ENCODE measurements at places on chromosomes 11 and 22. TPM values are rescaled to one million over a fixed set of nuclear protein-coding genes. Genes with fewer than 3 reads are reported as not detected.

PDGFB gene
- 14.6 TPM for total RNA-seq

CASP5 gene
- not detected for total RNA-seq

MAPK8IP2 gene
- total RNA-seq, result 0.89 TPM

OR51B6 gene
- total RNA-seq, result not detected

CEND1 gene
- 0.49 TPM for total RNA-seq

HORMAD2 gene
- total RNA-seq, result not detected

CD6 gene
- 5.3 TPM for total RNA-seq

GLB1L2 gene
- 8.8 TPM for total RNA-seq

DNA sequence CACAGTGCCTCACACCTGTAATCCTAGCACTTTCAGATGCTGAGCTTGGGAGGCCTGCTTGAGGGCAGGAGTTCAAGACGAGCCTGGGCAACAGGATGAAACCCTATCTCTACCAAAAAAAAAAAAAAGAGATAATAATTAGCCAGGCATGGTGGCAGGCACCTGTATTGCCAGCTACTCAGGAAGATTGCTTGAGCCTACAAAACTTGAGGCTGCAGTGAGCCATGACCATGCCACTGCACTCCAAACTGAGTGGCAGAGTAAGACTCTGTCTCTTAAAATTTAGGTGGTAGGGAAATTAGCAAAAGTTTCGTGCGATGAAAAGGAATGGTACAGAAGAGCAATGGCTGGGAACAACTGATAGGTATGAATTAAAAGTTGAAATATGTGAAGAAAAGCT, 18.0 kb downstream of the ST13 start:
- DNase-seq, result no peak

- DNase-seq, result no peak
Measured at GRCh38 chr11:31824332-31824878, 13.3 kb upstream of the PAX6 start.

DNA sequence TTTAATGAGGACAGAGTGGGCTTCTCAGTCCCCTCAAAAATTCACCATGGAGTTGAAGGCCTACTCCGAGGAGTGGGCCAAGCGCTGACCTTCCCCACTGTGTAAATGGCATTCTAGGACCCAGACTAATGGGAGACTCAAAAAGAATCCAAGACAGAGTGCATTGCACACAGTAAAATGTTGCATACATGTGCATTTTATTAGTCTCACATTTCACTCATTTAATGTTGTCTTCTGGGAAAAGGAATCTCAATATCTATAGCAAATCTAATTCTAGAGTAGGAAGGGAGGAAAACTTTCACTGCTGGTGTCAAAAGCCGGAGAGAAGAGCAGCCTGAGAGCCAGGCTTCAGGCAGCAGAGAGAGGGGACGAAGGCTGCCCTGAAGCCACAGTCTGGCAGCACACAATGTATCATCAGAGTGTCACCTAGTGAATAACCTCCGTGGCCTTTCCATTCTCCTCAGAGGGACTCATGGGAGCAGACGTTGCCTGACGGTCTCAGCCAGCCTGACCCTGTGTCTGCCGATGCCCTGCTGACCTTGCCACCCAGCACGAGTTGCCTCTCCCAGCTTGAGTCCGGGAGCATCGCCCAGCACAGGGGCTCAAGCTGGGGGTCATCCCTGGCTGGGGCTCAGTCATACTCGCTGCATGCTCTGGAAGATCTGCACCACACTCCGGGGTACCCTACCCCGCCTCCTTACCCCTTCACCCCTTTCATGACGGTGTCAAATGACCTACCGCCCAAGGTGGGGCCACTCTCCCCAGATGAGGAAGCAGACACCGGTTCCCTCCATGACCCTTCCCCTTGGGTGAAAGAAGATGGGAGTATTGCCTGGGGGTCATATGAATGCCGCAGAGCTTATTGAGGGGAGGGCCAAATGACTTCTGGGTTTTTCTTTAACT, 12.9 kb upstream of the POU2AF3 start:
- no peak for DNase-seq

- peak; percentile 56 for DNase-seq
Measured at GRCh38 chr11:129323896-129324502, 51.6 kb upstream of the BARX2 start.

- DNase-seq, result no peak
Measured at GRCh38 chr22:46941968-46942798, 179.7 kb downstream of the TBC1D22A start.

DNA sequence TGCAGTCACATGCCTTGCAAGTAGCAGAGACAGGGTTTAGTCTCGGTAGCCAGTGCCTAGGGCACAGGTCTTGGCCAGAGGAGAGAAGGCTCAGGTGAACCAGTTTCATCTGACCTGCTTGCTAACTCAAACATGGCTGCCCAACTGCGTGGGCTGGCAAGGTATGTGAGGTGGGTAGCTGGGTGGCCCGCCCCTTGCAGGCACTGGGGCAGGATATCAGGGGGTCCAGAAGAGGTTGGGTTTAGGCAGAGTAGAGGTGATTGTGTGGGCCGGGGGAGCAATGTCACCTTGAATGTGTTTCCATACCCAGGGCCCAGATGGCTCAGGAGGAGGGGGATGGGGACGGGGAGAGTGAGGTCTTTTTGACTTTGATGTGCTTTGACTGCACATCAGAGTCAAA, 37.7 kb downstream of the ST3GAL4 start:
- no peak for DNase-seq

DNA sequence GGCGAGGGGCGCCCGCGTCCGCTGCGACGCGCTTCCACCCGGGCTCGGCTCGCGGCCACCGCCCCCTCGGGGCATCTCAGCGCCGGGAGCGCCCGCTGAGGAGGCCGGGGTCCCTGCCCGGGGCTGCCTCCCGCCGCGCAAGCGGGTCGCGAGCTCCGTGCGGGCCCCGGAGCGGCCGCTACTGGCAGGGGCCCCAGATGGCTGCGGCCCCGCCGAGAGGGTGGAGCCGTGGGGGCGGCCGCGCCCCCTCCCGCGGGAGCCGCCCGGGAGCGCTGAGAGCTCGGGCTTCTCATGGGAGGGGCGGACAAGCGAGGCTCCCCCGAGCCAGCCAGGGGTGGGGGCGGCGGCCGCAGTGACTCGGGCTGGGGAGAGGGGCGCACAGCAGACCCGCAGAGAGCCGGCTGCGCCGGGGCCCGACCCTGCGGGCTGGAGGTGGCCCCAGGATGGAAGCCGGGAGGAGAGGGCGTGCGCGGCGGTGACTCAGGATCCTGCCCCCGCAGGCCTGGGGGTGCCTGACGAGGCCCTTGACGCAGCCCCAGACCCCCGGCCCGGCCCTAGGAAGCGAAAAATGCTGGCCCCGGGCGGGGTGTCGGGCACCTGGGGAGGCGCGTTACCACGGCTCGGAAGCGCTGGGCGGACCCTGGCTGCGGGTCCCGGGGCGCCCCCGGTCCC, 603 bp upstream of the ZFTA start:
- DNase-seq, result no peak

DNA sequence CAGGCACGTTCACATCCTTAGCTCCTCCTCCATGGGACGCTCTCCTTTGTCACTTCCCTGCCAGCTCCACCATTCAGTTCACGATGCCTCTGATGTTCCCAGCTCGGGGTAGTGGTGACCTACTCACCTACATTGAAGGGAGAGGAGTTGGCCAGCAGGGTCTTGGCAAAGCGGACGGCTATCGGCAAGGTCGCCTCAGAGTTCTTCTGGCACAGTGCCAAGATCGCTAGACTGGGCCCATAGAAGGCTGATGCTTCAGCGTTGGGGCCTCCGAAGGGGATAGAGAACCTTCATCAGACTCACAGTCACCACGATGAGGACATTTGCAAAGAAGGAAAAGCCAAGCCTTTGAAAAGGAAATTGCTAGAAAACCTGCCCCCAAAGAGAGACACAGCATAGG, 3.0 kb downstream of the CBLIF start:
- DNase-seq, result no peak

- peak; percentile 75 for DNase-seq
Measured at GRCh38 chr11:62001450-62002191, 34.2 kb upstream of the FTH1 start.

- no peak for DNase-seq
Measured at GRCh38 chr22:43393132-43393843, 18.5 kb upstream of the MPPED1 start.

DNA sequence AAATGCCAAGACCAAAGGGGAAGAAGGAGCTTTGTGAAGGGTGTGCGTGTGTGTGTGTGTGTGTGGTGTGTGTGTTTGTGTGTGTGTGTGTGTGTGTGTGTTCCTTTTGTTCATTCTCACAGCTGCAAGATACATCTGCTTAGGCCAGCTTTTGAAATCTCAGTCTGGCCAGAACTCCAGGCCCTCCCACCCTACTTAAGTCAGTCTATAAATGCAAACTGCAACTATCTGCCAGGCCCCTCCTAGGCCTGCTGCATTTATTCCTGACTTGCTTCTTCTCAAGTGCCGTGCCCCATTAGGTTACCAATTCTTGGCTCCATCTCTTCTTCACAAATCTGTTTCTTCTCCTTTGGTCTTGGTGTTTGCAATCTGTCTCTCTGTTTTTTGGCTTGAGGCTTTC, 21.6 kb upstream of the RIC3 start:
- DNase-seq, result no peak

GRCh38 chr11:477052-477715, 27.1 kb downstream of the PTDSS2 start:
- DNase-seq, result no peak

DNA sequence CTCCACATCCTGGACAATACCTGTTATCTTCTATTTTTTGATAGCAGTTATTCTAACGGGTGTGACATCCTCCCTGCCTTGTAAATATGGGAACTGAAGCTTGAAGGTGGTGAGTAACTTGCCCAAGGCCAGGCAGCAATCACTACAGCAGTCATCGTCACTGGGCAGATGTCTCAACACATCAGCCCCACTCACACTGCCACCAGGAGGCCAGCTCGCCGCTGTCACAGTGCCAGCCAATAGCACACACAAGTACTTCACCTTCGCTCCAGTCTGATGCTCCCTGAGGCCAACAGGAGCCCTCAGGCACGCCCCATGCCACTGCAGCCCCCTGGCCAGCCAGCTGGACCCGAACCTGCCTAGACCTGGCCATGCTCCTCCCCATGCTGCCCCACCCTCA, 4.9 kb upstream of the TTLL1 start:
- DNase-seq, result peak; percentile 33

- DNase-seq, result no peak
Measured at GRCh38 chr11:131756479-131757110, 386.2 kb downstream of the NTM start.

- DNase-seq, result no peak
Measured at GRCh38 chr11:72576243-72576595, 98.0 kb downstream of the PDE2A start.

GRCh38 chr11:44969651-44970252, 19.1 kb upstream of the TP53I11 start:
- DNase-seq, result no peak

- DNase-seq, result no peak
Measured at GRCh38 chr11:86802146-86802545, 1.8 kb downstream of the PRSS23 start.

DNA sequence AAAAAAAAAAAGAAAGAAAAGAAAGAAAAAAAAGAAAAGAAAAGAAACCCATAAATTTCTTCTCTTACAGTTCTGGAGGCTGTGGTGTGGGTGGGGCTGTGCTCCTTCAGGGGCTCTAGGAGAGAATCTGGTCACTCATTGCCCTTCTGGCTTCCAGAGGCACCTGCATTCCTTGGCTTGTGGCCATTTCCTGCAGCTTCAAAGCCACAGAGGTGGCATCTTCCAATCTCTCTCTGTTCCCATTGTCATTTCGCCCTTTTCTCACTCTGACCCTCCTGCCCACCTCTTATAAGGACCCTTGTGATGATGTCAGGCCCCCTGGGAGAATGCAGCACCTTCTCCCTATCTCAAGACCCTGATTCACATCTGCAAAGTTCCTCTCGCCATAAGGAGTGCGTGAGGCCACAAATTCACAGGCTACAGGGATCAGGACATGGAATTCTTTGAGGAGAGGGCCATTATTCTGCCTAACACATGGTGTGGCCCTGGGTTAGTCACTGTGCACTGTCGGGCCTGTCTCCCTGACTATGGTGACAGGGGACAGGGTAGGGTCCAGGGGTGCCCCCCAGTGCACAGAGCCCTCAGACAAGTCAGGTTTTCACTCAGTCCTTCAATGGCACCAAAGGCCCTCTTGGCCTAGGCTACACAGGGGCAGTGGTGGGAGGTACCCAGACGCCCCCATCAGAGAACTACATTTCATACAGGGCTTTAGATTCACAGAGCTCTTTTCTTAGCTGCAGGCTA, 38.6 kb upstream of the PRR5 start:
- no peak for DNase-seq

DNA sequence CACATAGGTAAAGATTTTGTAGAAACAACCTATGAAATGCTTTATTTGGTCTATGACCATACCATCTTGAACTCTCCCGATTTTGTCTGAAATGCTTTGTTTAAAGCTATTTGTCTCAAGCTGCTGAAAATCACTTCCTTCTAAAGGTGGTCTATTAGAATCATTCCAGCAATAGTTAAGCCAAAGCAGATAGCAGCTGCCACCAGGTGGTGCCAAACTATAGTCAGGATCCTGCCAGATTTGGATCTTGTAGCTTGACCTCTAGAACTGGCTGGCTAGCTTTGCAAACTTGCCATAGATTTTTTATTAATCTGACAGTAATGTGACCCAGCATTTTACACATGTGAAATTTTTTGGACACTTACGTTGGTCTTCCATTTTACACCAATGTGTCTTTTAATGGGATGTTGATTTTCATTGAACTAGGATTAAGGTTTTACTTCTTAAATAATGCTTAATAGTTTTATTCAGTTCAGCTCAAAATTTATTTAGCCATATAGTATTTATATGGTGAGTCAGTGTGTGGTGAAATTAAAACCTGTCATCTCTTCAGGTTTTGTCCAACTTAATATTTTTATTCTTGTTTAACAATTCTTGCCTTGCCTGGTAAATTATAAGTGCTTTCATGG, 19.7 kb downstream of the CTR9 start:
- DNase-seq, result peak; percentile 41

DNA sequence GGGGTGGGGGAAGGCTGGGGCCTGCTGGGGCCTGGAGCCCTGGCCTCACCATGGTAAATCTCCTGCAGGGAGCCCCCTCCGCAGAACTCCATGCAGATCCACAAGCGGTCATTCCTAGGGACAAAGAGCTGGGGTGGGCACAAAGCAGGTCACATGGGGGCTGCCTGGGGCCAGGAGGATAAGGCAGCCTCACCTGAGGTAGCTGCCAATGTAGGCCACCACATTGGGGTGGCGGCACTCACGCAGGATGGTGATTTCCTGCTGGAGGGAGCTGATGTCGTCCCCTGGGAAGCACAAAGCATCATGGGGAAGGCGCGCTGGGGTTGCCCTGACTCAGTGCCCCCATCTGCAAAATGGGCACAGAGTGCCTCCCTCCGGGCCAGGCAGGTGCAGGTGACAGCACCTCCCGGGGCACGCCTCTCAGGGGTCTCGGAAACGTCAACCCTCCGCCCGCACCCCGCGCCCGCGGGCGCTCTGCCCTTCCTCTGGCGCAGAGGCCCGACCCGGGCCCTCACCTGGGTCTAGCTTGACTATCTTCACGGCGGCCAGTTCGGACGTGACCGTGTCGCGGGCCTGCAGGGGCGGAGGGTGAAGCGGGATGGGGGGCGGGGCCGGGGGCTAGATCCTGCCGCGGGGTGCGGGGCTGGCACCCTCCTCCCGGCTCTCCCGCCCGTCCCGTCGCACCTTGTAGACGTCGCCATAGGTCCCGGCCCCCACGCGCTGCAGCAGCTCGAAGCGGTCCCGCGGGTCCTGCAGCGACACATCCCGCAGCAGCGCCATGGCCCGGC, 450 bp downstream of the MAP4K2 start:
- DNase-seq, result no peak

- no peak for DNase-seq
Measured at GRCh38 chr11:126468102-126468521, 112.6 kb downstream of the ST3GAL4 start.

- no peak for DNase-seq
Measured at GRCh38 chr11:61145228-61146005, 15.8 kb downstream of the VPS37C start.

- DNase-seq, result no peak
Measured at GRCh38 chr11:124493016-124493655, 47.6 kb upstream of the OR8B8 start.

GRCh38 chr11:128692753-128693415, 988 bp upstream of the FLI1 start:
- DNase-seq, result no peak
